Cardiac septum (tissue), 1 donor: ENCODE measurements at places on chromosomes 7 and 10.

DNA sequence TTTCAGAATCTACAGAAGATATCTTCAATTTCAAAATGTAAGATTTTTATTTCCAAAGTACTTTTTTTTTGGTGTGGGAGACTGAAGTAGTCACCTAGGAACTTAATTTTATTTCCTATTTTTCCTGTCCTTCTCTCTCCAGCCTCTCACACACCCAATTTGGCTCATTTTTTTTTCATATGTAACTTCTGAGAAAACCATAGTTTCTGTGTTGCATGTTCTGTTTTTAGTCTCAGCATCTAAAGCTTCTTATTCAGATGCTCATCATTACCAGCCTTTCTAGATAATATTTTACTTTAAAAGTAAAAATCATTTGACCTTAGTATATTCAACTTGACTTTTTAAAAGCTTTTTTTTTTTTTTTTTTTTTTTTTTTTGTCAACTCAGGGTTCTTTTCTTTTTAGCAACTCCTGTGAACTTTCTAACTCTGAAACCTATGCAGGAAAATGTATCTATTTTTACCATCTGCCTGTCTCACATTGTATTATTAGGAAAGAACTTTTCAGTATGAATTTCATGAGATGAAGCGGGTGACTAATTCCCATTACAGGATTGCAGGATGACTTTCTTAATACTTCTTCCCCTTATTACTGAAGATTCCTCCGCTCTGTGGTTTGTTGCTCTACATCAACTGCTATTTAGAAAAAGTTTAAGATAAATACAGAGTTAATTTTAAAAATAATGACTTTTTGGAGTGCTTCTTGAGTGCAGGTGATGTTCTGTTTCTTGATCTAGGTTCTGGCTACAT lies 73.6 kb upstream of the LSM8 start:
- DNase-seq: no peak

GRCh38 chr7:95723583-95724180 lies 48.7 kb upstream of the DYNC1I1 start:
- no peak for DNase-seq

DNA sequence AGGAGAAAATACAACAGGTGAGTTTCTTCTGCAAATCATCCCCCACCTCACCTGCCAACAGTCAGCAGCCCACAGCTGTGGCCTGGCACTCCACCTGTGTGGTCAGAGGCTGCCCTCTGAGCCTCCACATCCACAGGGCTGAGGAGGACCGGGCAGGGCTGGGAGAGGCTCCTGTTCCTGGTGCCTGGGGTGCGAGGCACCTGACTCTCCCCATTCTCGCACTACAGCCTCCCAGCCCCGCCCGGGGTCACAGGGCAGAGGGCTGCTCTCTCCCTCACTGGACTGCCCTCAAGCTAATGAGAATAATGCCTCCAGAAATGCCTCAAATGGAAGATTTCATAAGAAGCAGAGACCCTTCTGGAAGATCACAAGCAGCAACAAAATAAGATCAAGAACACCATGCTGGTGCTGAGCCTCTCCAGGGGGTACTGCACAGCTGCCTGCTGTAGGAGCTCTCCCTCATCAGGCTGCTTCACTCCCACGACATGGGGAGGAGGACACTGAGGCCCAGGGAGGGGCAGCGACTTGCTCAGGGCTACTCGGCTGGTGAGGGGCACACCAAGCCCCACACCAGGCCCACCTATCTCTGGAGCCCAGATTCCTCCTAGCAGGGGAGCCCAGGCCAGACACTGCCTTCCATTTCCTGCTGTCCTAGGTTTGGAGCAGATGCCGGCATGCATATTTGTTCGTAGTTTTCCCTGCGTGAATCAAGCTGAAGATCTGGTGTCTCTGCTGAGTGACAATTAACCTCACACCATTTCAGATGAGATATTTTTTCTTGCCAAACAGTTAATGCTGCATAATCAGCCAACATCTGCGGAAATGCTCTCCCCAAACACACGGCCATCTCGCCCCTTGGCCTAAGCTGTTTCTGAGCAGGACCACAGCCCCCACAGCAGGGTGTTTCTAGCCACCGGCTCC lies 76.5 kb downstream of the FAM53B start:
- DNase-seq: no peak

DNA sequence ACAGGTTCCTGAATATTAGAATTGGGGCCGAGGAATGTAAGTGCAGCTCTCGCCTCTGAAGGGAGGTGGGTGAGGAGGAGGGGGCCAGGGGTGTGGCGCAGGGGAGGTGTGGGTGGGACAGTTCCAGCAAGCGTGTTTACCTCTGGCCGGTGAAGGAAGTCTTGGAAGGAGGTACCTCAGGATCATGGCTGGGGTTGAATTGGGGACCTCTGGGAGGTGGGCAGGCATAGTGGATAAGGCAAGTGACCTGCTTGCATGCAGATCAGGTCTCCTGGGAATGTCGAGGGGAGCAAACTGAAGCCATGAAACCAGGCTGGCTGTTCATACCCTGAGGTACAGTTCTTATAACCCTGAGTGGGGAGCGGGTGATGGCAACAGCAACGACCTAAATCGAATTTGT lies 2.0 kb downstream of the ZNF775 start:
- DNase-seq: no peak

- DNase-seq: no peak
Measured at GRCh38 chr10:1102416-1102815, 46.2 kb downstream of the WDR37 start.

- DNase-seq: no peak
Measured at GRCh38 chr7:117143066-117143465, 179.8 kb downstream of the WNT2 start.

GRCh38 chr7:154841731-154842331 lies 161.1 kb downstream of the PAXIP1 start:
- no peak for DNase-seq

DNA sequence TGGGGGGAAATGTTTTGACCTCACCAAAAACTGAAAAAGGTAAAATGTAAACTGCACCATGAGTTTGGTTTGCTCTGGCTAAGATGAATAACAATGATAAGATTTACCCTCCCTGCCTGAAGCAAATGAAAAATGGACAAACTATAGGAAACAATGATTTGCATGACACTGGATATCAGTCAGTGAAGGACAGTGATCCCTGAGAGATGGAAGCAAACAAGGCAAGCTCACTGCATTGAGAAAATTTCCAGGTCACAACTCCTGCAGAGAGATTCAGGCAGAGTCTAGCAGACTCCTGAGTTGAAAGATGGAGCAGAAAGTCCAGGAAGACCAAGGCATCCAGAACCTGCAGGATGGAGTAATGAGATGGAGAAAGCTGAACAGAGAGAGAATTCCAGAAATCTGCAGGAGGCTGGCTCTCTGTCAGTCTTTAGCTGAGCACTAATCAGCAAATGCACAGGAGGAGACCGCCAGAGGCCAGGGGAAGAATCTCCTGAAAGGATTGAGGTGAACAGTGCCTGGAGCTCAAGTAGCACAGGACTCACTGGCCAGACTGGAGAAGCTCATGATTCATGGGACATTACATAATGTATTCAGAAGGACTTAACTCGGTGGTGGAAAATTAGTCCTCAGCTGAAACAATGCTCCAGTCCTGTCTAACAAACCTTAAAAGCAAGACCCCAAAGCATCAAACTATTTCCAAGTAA lies 51.2 kb upstream of the PALS2 start:
- no peak for DNase-seq

GRCh38 chr7:142372727-142373126 lies 114.9 kb upstream of the PRSS58 start:
- no peak for DNase-seq

GRCh38 chr7:151696721-151697514 lies 177.2 kb upstream of the RHEB start:
- no peak for DNase-seq

GRCh38 chr10:80447436-80448190 lies 6.5 kb upstream of the TSPAN14 start:
- DNase-seq: no peak
